ENCODE measurements at places on chromosomes 13 and 19.

- no peak for DNase-seq
Measured at GRCh38 chr13:74774264-74774663, 640.1 kb upstream of the KLF12 start.

DNA sequence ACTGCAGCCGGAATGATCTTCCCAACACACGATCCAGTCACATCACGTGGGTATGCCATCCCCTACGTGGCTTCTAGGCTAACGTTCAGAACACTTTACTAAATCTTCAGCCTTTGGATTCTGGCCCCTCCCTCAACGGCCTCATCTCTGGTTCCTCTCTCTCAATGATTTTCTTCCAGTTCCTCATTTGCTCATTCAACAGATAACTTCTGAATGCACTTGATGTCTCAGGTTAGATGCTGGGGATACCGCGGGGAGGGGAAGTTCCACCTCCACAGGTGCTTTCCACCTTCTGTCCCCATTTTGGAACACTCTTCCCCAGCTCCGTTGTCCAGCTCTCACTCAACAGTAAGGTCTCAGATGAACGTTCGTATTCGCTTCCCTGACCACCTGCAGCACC is 66.1 kb downstream of the ATP7B start:
- no peak for DNase-seq

GRCh38 chr19:16892868-16893685 is 4.3 kb downstream of the F2RL3 start:
- DNase-seq = no peak

- DNase-seq = no peak
Measured at GRCh38 chr13:112181336-112182067, 114.6 kb downstream of the SOX1 start.

- DNase-seq = no peak
Measured at GRCh38 chr13:76932076-76932475, 16.2 kb upstream of the ACOD1 start.

DNA sequence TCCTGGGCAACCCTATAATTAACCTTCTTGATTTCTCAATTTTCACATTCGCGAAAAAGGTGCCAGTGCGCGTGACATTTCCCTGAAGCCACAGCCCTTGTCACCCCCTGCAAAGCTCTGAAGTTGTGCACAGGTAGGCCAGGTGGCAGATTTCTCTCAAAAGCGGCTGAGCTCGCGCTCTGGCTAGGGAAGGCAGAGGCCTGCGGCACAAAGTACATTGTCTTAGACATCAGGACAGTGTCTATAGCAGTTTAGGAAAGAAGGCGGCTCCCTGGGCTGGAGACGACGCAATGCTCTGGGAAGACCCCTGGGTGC is 42.9 kb upstream of the ZNF14 start:
- no peak for DNase-seq

DNA sequence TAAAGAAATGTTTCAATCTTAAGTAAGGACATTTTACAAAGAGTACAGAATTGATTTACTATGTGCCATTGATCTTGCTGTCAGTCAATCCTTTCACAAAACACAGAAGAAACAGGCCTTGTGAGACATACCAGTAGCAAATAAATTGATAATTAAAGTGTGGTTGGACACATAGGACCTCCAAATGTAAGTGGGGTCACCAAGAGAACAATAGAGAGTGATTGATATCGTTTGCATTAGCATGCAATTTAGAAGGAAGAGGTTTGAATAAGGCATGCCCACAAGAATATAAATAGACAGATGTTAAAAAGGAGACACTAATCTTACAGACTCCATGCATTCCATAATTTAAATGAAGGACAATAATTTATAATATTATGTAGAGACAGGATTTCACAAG is 1628.3 kb downstream of the PCDH9 start:
- DNase-seq = no peak

GRCh38 chr13:98853771-98854221 is 101.3 kb upstream of the SLC15A1 start:
- peak; percentile 82 for DNase-seq

DNA sequence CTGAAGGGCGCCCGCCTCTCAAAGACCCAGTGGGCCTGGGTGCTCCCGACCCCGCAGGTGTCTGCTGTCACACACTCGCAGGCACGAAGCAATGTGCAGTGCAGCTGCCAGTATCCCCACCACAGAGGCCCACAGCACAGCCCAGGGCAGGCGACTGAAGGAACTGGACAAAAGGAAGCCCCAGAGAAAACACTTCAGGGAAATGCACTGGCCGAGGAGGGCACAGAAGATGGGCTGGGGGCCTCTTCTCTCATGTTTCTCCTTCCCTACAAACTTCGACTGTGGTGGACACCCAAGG is 10.0 kb downstream of the AKAP8 start:
- no peak for DNase-seq

DNA sequence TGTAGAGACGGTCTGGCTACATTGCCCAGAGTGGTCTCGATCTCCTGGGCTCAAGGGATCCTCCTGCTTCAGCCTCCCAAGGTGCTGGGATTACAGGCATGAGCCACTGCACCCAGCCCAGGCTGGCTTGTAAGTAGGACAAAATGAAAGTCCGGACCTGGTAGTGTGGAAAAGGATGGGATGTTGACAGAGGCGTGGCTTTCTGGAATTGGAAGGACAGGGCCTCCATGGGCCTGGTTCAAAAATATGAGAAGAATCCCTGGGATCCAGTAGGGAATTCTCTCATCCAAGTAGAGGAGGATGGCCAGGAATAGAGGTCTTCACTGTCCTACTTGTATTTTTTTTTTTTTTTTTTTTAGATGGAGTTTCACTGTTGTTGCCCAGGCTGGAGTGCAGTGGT is 64.9 kb downstream of the TRPM4 start:
- no peak for DNase-seq

- peak; percentile 8 for DNase-seq
Measured at GRCh38 chr19:14871619-14872230, 14.2 kb downstream of the OR7A17 start.

DNA sequence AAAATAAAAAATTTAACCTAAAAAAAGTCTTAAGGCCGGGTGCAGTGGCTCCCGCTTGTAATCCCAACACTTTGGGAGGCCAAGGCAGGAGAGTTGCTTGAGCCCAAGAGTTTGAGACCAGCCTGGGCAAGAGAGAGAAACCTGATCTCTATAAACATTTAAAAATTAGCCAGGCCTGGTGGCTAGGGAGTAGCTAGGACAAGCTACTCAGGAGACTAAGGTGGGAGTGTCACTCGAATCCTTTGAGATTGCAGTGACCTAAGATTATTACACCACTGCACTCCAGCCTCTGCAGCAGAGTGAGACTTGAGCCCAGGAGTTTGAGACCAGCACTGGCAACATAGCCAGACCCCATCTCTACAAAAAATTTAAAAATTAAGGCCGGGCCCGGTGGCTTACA is 1.1 kb downstream of the CCDC97 start:
- DNase-seq = no peak

DNA sequence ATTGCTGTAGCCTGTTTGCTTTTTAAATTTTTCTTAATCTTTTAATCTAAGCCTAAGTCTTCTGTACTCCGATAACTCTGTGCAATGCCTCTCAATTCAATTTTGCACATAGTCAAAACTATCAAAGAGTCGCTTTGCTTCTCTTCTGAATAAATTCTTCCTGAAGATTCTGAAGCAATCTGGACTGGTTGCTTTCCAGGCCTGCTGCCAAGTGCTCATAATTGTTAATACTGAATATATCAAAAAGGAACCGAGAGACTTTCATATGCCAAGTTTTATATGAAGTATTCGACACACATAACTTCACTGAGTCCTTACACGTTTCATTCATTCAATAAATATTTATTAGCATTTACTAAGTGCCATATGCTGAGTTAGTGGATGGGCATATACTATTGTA is 91.3 kb downstream of the EDNRB start:
- no peak for DNase-seq

- no peak for DNase-seq
Measured at GRCh38 chr13:50369646-50370045, 354.4 kb downstream of the KCNRG start.

- DNase-seq = no peak
Measured at GRCh38 chr13:69243366-69243765, 864.3 kb upstream of the ATXN8OS start.

GRCh38 chr13:74067818-74068217 is 66.4 kb downstream of the KLF12 start:
- no peak for DNase-seq

- no peak for DNase-seq
Measured at GRCh38 chr13:51052581-51052980, 58.5 kb downstream of the C13orf42 start.

DNA sequence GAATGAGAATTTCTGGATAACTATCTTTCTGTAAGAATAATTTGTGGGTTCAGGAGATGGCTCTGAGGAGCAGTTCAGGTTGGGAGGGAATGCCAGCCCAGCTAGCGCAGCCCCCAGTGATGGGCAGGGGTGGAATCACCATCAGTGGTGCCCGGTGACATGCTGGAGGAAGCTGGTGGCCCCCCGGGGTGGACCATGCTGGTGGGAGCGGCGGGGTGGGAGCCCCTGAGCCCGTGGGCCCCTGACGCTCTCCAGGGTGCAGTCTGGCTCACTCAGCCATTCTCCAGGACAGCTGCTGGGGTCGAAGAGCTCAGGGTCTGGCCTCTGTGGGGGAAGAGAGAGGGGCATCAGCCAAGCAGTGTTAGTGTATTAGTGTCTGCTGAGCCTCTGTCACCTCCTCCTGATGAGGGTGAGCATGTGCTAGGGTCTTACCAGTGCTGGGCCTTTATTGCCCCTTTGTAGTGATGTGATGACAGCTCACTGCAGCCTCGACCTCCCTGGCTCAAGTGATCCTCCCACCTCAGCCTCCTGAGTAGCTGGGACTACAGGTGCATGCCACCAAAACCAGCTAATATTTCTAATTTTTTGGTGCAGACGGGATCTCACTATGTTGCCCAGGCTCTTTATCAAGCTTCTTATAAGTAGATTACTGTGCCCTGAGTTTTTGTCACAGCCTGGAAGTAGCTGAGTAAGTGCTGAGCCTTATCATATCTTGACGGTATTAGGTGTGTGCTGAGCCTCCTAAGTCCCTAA is 10.4 kb downstream of the HIPK4 start:
- DNase-seq = no peak

- DNase-seq = no peak
Measured at GRCh38 chr19:37136111-37136510, 36.4 kb downstream of the ZNF585A start.

DNA sequence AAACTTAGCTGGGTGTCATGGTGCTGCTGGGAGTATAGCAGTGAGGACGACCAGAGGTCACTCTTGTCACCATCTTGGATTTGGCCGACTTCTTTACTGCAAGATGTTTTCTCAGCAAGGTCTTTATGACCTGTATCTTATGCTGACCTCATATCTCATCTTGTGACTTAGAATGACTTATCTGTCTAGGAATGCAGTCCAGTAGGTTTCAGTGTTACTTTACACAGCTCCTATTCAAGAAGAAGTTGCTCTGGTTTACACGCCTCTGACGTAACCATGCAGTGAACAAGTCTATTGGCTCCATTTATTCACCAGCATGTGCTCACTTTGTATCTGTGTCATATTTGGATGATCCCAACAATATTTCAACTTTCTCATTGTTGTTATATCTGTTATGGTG is 26.7 kb downstream of the ZNF850 start:
- DNase-seq = no peak

- no peak for DNase-seq
Measured at GRCh38 chr19:38452430-38453366, 19.2 kb downstream of the RYR1 start.

DNA sequence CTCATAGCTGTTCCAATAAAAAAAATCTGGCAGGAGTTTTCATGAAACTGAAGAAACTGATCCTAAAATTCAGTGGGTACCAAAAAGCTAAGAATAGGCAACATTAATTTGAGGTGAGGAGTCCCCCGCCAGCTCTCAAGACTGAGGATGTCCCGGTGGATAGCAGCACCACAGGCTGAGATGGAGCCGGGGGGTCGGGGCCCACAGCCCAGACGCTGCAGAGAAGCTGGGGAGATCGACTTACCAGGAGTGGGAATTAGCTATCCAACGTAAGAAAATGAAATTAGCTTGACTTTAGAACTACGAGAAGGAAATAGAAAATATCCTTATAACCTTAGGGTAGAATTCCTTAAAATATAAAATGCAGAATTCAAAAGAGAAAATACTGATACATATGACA is 23.2 kb upstream of the DCUN1D2 start:
- no peak for DNase-seq

GRCh38 chr19:5953680-5954213 is 24.2 kb downstream of the RANBP3 start:
- DNase-seq = peak; percentile 68

GRCh38 chr13:33793726-33794125 is 24.2 kb upstream of the RFC3 start:
- DNase-seq = no peak

DNA sequence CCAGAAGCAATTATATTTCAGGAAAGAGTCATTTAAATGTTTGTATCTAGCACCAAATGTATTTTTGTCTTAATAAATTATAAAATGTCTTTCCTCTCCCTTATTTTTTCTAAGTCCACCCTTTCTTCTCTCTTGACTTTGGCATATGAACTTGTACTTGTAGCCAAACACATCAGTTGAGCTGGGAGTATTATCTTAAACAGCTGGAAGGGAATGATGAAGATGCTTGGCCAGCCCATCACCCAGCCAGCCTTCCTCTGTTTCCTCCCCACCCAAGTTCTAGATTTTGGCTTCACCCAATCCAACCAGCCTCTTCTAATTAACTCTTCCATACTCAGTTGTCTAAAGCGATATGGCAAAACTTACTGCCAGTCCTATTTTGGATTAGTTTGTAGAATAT is 272.5 kb downstream of the ENOX1 start:
- no peak for DNase-seq

DNA sequence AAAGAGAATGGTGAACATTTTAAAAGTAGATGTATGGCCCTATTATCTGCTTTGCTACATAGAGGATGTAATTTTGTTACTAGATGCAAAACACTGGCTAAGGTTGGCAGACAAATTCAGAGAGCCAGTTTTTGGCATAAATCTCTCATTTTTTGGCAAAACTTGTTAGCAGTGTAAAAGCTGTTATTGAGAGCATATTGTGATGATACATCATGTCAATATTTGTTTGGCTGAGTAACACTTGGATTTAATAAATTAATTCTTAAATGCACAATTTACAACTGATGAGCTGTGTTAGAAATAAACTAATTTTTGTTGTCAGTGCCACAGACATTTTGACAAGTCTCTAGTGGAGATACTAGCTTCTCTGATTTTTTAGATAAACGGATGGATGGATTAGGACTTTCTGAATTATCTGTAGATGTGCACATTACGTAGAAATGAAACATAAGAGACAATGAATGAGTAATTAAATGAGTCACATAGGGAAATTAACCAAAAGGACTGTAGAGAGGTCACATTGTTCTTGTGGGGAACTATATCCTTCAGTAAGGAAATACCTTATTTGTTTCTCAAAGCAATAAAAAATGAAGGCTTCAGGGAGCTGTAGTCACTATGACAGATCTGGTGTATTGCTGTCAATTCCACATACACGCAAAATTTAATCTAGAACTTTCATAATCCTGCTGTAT is 17.4 kb downstream of the UFM1 start:
- DNase-seq = no peak

Data from astrocyte of the hippocampus (primary cell).